ENCODE measurements at places on chromosomes 3 and 15.

DNA sequence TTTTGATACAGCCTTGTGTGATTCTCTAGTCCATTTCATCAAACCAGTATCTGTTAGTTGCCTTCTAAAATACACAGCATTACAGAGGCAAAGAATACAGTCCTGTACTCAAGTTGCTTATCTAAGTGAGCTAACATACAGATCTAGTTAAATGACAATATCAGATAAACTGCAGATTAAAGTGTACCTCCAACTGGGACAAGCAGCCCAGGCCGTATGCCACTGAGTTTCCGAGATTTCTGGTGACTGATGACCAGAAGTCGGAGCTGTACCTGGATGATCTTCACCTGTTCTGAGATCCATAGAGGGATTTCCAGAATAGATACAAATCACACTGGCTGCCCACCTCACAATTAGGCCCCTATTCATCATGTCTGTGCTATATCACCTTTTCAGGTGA, 6.3 kb upstream of the TRIM59 start:
- DNase-seq, result no peak

DNA sequence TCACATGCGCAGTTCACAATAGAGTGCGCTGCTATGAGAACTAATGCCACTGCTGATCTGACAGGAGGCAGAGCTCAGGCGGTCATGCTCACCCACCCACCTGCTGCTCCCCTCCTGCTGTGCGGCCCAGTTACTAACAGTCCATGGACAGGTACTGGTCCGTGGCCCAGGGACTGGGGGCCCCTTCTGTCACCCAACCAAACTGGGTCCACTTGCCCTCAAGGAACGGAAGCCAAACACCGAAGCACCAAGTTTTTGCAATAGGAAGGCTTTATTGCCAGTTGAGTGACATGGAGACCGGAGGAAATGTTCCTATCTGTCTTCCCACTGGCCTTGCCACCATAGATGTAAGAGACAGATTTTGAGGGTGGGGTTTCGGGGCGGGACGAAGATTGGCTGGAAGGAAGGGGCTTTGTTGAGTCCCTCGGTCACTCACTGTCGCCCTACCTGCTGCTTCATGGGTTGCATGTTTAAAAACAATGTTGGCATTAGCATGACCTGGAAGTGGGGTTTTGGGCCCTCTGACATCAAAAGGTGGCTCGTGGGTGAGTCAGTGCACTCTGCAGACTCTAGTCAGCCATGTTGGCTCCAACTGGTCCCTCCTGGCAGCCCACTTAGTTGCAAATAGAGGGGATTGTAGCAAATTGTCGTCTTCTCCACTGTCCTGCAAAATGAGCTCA, 141.0 kb downstream of the TJP1 start:
- DNase-seq, result no peak

DNA sequence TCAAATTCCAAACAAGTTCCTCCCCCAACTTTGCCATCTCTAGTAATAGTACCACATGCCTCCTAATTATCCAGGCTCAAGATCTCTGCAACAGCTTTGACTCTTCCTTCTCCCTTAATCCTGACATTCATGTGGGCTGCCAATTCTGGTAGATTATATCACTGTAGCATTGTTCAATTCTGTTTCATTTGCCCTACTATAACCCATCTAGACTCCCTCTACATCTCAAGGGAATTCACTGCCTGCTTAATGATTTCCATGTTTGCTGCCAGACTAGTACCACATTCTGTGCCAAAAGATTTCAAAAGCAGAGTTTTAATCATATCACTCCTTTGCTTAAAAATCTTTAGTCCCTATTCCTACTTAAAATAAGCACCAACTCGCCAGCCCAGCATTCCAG, 34.6 kb upstream of the PPIB start:
- no peak for DNase-seq

DNA sequence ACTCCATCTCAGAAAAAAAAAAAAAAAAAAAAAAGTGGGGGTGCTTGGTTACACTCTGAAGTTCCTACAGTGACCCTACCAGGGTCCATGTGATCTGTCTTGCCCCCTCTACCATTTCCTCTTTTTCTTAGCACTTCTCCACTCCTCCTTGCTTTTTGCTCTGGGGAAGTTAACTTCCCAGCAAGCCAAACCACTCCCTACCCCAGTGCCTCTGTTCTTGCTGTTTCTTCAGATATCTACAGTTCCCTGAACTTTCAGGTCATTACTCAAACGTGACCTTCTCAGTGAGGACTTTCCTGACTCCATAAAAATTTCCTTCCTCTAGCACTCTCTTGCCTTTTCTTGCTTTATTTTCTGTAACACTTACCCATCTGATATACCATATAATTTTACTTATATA, 61.1 kb upstream of the GCNT3 start:
- no peak for DNase-seq

DNA sequence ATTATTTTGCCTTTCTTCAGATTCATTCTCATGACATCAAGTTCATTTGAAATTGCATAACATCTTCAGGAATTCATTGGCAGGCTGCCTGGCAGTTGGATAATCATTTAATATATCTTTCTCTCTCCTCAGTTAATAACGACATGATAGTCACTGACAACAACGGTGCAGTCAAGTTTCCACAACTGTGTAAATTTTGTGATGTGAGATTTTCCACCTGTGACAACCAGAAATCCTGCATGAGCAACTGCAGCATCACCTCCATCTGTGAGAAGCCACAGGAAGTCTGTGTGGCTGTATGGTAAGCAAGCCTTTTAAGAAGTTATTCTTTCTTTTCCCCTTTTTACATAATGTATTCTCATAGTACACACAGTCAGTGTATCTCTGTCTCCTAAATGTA, 38.2 kb downstream of the TGFBR2 start:
- DNase-seq, result no peak

- DNase-seq, result peak; percentile 60
Observed at GRCh38 chr3:53506110-53506762, 11.8 kb downstream of the CACNA1D start.

GRCh38 chr3:124653071-124653796, 77.0 kb upstream of the UMPS start:
- no peak for DNase-seq

DNA sequence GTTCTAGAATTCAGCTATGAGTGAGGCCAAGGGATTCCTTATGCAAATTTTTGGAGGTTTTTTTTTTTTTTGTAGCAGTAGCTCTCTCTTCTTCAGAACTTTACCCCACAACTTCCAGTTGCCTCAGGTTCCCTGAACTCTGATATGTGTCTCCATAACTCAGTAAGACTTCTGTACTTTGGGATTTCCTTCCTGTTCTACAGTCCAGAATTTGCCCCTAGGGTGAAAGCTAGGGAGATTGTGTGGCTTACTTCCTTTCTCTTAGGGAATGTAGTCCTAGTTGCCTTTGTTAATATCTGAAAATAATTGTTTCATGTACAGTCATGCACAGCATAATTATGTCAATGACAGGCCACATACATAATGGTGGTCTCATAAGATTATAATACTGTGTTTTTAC, 30.8 kb downstream of the LRRC28 start:
- DNase-seq, result no peak

DNA sequence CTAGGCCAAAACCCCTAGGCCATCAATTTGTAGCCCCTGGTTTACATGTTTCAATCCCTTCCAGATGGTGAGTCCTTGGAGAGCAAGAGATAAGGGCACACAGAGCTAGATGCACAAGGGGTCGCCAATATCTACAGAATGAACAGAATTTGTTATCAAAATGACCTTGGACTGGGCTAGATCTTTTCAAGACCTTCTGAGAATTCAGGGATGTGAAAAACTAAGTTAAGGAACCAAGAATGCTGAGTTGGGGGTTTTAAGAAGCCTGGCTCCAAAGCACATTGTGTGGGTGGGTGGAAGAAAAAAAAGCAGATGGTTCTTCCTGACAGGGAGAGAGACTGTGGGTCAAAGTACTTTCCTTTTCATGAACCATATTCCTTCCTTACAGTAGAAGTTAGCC, 10.2 kb downstream of the CDCP1 start:
- DNase-seq, result no peak

DNA sequence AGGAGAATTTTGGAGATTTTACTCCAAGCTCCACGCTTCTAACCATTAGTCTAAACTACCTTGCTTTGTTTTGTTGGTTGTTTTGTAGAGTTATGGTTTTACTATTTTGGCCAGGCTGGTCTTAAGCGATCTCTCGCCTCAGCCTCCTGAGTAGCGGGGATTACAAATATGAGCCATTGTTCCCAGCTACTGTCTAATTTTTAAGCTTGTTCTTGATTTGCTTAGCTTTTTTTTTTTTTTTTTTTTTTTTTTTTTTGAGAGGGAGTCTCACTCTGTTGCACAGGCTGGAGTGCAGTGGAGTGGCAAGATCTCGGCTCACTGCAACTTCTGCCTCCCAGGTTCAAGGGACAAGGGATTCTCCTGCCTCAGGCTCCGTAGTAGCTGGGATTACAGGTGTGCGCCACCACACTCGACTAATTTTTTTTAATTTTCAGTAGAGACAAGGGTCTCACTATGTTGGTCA, 28.5 kb downstream of the EFCAB12 start:
- DNase-seq, result peak; percentile 53

DNA sequence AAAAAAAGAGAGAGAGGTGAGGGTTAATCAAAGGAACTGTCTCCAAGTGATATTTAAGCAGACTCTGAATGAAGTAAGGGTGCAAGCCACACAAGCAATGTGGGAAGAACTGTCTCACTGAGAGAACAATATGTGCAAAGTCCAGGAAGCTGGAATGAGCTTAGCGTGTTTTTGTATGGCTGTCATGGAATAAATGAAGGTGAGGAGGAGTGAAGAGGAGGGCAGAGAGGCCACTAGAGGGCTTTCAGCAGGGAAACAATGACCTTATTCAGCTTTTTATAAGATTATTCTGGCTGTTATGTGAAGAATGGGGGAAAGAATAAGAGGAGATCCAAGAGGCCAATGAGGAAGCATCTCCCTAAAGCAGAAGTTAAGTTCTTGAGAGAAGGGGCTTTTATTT, 86.9 kb upstream of the COL8A1 start:
- peak; percentile 4 for DNase-seq

DNA sequence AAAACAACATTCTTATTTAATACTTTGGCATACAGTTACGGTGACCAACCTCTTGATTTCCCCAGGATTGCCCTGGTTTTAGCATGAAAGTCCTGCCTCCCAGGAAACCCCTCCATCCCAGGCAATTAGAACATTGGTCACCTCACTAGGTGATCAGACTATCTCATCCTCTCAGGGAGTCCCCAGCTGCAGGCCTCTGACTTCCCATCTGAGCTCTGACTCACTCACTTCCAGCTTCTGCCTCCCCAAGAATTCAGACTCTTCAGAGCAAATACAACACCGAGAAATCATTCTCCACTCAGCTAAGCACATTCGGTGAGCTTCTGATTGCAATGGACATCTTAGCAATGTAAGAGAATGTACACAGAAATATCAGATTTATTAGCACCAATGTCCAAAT, 92.4 kb upstream of the HES1 start:
- no peak for DNase-seq

DNA sequence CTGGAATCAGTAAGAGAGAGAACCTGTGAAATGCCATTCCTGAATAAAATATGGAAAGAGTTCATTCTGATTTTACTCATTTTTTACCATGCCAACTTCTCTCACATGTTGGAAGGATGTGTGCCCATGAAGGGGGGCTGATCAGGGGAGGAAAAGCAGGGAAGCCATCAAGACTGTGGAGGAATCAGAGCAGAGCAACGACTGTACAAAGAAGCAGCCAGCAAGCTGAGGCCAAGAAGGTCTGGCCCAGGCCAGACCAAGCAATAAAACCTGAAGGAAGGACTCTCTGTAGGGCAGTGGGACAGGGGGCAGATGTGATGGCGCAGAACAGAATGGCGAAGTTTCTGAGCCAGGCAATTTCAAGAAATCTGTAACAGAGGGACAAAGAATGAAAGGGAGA, 24.0 kb upstream of the ARNT2 start:
- no peak for DNase-seq

GRCh38 chr3:129528589-129529100, at the start of gene RHO:
Gene RHO (plus strand): TSS chr3:129528639. CDS start chr3:129528734, 95 bp downstream.
- DNase-seq, result no peak

GRCh38 chr15:29220852-29221251, 48.8 kb downstream of the NSMCE3 start:
- no peak for DNase-seq

GRCh38 chr15:38788918-38789317, 224.3 kb upstream of the RASGRP1 start:
- no peak for DNase-seq

GRCh38 chr15:40891810-40892446, 2.3 kb upstream of the VPS18 start:
- DNase-seq, result peak; percentile 61

- DNase-seq, result no peak
Observed at GRCh38 chr3:40621252-40621651, 96.5 kb downstream of the ZNF621 start.

GRCh38 chr3:25648107-25648535, 16.6 kb downstream of the TOP2B start:
- peak; percentile 48 for DNase-seq

- DNase-seq, result no peak
Observed at GRCh38 chr3:55691141-55691540, 204.0 kb upstream of the WNT5A start.

DNA sequence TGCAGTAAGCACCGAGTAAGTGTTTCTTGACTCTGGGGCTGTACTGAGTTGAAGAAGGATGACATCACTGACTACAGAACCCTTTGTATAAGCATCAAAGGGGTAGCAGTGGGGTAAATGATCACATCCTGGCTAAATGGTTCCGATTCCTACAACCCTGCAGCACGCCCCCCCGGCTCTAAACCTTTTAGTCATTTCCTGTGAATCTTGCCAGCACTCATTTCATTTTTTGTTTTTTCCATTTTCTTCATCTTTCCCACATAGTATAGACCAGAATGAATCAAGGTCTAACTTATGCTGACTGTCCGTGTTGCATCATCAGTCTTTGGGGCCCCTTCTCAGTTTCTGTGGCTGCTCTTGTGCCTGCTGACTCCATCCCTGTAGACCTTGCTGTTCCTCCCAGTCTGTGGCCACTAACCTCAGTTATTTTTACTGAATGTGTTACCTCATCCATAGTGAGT, 383.1 kb upstream of the TPRG1 start:
- DNase-seq, result no peak

GRCh38 chr15:60889006-60889405, 340.1 kb downstream of the RORA start:
- no peak for DNase-seq

DNA sequence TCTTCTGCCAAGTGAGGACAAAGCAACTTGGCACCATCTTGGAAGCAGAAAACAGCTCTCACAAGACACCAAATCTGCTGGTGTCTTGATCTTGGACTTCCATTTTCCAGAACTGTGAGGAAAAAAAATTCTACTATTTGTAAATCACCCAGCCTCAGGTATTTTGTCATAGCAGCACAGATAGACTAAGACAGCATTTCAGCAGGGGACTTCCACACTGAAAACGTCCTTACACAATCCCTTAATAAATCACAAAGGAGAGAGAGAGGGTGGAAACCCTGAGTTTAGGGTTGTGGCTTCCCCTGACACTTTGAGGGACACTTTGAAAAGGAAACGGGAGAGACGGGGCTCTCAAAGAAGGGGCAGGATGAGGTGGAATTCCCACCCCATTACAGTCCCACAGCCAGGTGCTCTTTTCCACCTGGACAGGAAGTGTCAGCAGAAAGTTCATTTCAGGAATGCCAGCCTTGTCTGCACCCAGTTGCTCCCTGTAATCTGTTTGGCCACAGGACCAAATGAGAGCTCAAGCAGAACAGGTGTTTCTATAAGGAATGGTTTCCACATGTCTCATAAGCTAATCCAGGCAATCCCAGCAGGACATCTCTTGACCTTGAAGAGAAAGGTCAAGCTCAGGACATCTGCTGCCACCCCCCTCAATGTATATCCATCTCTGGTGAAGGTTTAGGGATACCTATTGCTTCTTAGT, 51.3 kb downstream of the MYLK start:
- DNase-seq, result no peak

All from A549 (cell line).